ENCODE measurements at places on chromosomes 7 and 10. TPM values are rescaled to one million over a fixed set of nuclear protein-coding genes. Genes with fewer than 3 reads are reported as not detected.

DNA sequence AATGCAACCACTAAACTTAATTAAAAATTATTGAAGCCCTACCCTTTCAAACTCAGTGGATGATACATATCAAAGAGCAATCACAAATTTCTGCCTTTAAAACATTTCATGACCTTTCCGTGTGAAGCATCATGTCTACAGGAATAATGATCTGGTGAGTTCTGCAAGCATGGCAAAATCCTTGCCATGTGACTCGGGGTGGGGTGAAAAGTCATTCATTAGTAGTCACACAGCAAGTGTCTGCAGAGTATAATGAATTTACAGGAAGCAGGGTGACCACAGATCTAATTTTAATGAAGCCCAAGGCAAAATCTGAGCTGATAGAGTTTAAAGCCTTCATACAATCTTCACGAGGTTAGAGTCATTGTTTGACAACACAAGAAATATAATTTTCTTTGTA is 351.9 kb downstream of the THSD7A start:
- DNase-seq = no peak

CFAP70 gene
- total RNA-seq = 0.83 TPM

- DNase-seq = no peak
Measured at GRCh38 chr7:71976645-71977044, 435.5 kb downstream of the CALN1 start.

GRCh38 chr10:9296190-9296589 is 1241.7 kb downstream of the GATA3 start:
- DNase-seq = no peak
